ENCODE measurements at places on chromosomes 7 and 10. TPM values are rescaled to one million over a fixed set of nuclear protein-coding genes. Genes with fewer than 3 reads are reported as not detected.

GRCh38 chr7:40009301-40009700, 59.2 kb downstream of the CDK13 start:
- no peak for DNase-seq
- H3K4me3 ChIP-seq: no peak overlapping the region
- H3K36me3 ChIP-seq: peaks cover 10% of the 10 kb centered on the region
- no peaks in the 10 kb centered on the region for H3K4me1 ChIP-seq

Gene SMKR1
- polyA plus RNA-seq: 1.2 TPM

Gene APBB1IP
- polyA plus RNA-seq: 40.0 TPM

Gene TBC1D12
- 8.9 TPM for polyA plus RNA-seq

DNA sequence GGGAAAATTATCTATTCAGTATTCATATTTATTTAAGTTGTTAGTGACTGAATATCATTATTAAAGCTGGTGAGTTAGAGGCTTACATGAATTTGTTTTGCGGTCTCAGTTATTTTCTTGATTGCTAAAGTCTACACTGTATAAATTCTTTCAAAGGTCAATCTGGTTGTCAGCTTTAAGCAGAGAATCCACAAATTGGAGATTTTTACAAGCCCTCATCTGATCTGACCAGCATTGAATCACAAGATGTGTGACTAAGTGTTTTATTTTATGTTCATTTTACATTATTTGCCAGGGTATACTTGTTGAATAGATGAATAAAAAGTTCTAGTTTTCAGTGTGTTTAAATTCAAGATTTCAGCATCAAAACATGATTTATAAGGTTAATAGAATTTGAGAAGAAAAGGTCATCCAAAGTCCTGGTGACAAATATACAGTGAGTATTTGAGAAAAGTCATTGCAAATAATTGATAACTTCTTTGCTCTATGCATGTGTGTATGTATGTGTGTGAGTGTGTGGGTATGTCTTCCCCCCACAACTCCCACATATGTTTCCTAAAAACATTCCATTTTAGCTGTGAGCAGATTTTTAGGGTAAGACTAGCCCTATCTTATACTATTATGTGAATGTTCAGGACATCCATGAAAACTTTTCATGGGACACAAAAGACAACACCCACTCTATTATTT, 4.4 kb downstream of the SEMA3A start:
- H3K4me1 ChIP-seq: no peaks in the 10 kb centered on the region
- DNase-seq: no peak
- H3K36me3 ChIP-seq: no peaks in the 10 kb centered on the region
- no peak overlapping the region for H3K4me3 ChIP-seq
- H3K27ac ChIP-seq: no peak overlapping the region

GRCh38 chr10:17871036-17871435, 61.9 kb downstream of the MRC1 start:
- H3K27me3 ChIP-seq: no peaks in the 10 kb centered on the region
- H3K27ac ChIP-seq: no peak overlapping the region
- no peaks in the 10 kb centered on the region for H3K36me3 ChIP-seq
- no peak overlapping the region for H3K4me3 ChIP-seq

GRCh38 chr7:39645482-39646407, 22.4 kb downstream of the RALA start:
- H3K4me3 ChIP-seq: no peak overlapping the region
- H3K36me3 ChIP-seq: no peaks in the 10 kb centered on the region
- no peaks in the 10 kb centered on the region for H3K4me1 ChIP-seq
- DNase-seq: no peak
- no peak overlapping the region for H3K27ac ChIP-seq
